ENCODE measurements at places on chromosomes 2 and 18.

DNA sequence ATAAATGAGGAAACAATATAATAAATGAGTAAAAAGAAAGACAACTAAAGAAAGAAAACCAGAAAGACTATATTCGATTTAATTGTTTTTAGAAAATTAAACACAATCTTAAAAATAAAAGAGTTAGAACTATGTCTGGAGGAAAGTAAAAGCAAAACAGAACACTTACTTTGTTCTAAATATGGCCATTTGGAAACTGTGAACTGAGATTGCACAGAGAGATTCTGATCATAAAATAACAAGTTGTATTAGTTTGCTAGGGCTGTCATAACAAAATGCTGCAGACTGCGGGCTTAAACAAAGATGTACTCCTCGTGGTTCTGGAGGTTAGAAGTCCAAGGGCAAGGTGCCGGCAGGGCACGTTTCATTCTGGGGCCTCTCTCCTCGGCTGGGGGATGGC is 128.1 kb upstream of the AQP4 start:
- no peak for DNase-seq

DNA sequence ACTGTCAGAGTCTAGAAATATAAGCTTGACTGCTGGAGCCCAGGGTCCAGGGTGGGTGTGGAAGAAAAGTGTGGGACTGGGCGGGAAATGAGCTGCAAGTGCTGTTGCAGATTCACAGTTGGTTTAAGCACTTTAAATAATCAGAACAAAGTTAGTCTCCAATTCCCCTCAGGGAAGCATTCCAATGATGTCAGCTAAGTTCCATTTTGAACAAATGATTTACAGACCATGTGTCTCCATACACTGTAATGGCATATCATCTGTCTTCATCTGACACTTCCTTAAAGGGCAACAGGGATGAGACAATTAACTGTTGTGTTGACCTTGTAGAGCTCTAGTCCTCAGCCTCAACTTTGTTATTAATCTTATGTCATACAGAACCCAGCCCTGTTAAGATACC is 31.5 kb upstream of the REG3A start:
- DNase-seq: no peak

DNA sequence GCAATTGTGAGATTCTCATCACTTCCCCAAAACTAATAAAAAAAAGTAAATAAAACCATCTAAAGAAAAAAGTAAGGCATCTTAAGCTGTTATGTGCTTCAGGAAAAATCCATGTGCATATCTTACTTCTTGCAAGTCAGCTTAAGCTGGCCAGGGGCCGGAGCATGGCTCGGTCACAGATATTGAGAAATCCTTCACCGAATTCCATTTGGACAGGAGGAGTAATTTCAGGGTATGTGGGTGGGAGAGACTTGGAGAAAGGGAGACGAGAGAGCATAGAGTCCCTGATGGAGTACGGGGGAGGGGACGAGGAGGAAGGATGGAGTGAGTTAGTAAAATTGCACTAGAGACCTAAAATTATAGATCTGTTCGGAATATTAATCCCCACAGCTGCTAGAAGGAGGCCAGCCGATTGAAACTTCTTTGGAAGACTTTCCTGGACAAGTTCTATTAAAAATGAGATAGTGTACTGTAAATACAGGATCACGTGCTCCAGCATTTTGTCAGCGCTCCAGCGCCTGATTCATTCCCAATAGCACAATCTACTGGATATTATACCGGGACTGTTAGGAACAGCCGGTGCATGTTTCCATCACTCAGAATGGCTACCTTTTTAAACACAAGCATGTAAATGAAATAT is 438.5 kb downstream of the ZNF516 start:
- no peak for DNase-seq

- DNase-seq: no peak
These were observed 417.9 kb downstream of the NRXN1 start for GRCh38 chr2:50614056-50614455.

DNA sequence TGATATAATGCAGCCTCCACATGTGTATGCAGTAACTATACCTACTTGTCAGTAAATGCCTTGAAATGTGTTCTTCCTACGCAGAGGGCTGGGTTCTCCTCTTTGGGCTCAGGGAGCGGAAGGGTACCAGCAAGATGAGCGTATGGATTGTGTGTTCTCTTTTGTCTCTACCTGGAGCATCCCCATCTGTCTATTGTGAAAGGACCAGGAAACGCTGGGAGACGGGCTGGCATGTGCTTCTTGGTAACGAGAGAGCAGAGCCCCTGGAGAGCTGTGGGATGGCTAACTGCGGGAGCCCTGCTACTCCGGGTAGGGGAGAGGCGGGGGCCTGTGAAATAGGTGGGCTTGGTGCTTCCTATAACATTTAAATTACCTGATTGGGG is 80.9 kb downstream of the BCL2 start:
- DNase-seq: no peak

GRCh38 chr18:48238636-48239035 is 170.5 kb downstream of the ZBTB7C start:
- DNase-seq: no peak

DNA sequence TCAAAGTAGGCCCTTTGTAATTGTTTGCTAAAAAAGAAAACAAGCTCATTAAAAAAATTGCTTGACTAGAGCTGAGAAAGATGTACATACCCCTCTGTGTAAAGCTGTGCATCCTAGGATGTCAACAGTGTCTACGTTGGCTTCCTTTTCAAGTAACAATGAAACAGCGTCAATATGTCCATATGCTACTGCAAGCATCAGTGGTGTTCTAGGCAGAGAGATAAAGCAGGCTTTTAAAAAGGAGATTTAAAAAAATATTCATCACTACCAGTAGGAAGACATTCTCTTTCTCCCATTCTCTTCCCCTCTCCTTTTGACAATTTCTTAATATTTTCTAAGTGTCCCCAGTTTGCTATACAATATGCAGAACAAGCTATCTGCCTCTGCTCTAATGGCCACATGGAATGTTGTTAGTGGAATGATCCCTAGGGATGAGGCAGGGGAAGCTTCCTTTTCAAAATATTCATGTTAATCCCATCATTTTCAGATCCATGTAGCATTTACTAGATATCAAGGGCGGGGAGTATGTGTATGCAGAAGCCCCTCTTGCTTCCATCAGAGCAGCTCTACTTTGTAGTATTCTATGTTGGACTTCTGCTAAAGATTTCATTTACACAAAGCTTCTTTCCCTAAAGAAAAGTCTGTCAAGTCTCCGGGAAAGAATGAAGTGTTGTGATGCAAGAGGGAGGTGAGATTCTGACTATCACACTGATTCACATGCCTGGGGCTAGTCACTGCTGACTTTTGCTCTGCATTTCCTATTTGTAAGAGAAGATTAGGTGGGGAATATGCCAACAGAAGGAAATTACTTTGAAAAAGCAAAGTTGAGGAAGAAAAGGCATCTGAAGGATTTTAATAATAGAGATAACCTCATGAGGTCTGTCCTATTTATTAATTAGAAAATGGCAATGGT is 81.5 kb upstream of the PGAP1 start:
- DNase-seq: no peak

- DNase-seq: no peak
These were observed 168.9 kb downstream of the ANKRD30B start for GRCh38 chr18:14916851-14917250.

DNA sequence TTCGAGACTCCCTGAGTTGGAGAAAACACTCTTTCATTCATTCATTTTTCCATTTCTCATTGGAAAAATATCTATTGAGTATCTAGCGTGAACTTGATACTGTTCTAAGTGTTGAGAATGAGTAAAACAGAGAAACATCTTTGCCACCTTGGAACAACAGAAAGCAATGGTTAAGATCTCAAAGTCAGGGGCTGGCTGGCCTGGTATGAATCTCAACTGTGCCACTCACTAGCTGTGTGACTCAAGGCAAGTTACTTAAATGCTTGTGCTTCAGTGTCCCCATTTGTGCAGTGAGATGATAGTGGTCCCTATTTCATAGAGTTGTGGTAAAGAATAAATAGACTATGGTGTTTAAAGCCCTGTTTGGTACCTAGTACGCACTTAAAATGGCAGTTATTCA is 415.2 kb downstream of the NBAS start:
- no peak for DNase-seq

All from coronary artery (tissue), 2 donors.